ENCODE measurements at places on chromosomes 7 and 10.

- peak; percentile 14 for DNase-seq
These were observed 13.1 kb downstream of the TECPR1 start for GRCh38 chr7:98238976-98239375.

DNA sequence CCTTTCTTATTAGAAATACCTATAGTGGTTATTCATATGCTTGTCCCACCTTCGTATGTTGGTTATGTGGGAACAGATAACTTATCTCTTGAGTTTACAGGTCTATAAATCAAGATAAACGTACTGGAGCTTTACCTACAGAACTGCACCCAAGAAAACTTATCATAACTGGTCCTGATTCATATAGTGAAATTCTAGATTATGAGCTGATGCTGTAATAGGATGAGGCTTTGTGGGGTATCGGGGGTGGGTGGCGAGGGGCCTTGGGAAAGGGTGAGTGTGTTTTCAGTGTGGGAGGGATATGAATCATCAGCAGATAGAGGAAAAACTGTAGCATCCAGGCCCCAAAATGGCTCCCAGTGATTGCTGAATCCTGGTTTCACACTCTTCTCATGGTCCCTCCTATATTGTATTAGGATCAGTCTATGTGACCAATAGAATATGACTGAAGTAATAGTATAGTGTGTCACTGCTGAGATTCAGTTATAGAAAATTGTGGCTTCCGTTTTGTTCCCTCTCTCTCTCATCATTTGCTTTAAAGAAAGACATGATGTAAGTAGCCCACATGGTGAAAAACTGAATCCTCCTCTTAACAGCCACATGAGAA lies 706.8 kb upstream of the LRRTM3 start:
- no peak for DNase-seq

GRCh38 chr7:115825456-115826115 lies 205.0 kb downstream of the TFEC start:
- no peak for DNase-seq

GRCh38 chr10:50874723-50875122 lies 10.7 kb downstream of the A1CF start:
- no peak for DNase-seq

GRCh38 chr7:80733333-80733915 lies 95.0 kb downstream of the CD36 start:
- no peak for DNase-seq

- DNase-seq, result no peak
These were observed 201.9 kb downstream of the INHBA start for GRCh38 chr7:41501006-41501405.

- no peak for DNase-seq
These were observed 42.5 kb upstream of the SLIT1 start for GRCh38 chr10:97228130-97228774.

- DNase-seq, result no peak
These were observed 39.9 kb downstream of the DKK1 start for GRCh38 chr10:52353960-52354394.

GRCh38 chr7:152142976-152143595 lies 117.6 kb downstream of the GALNT11 start:
- DNase-seq, result no peak

- no peak for DNase-seq
These were observed 7.0 kb downstream of the TNKS2 start for GRCh38 chr10:91805110-91805838.

GRCh38 chr7:113217314-113217713 lies 99.0 kb upstream of the SMIM30 start:
- DNase-seq, result no peak

GRCh38 chr7:45460379-45460778 lies 113.8 kb upstream of the ADCY1 start:
- no peak for DNase-seq

DNA sequence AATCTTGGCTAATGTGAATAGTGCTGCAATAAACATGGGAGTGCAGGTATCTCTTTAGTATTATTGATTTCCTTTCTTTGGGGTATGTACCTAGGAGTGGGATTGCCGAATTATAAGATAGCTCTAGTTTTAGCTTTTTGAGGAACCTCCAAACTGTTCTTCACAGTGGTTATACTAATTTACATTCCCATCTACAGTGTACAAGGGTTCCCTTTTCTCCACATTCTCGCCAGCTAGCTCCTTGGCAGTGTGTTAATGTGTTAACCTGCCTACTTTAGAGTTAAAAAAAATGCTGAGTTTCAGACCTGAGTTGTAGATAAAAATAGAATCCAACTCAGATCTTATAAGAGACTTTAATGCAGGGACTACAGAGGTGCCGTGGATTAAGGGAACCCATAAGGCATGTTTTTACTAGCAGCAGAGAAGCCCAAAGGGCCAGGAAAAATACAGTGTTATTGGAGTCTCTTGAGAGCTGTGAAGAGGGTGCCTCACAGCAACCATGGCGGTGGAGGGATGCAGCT lies 35.4 kb downstream of the CDK13 start:
- no peak for DNase-seq

DNA sequence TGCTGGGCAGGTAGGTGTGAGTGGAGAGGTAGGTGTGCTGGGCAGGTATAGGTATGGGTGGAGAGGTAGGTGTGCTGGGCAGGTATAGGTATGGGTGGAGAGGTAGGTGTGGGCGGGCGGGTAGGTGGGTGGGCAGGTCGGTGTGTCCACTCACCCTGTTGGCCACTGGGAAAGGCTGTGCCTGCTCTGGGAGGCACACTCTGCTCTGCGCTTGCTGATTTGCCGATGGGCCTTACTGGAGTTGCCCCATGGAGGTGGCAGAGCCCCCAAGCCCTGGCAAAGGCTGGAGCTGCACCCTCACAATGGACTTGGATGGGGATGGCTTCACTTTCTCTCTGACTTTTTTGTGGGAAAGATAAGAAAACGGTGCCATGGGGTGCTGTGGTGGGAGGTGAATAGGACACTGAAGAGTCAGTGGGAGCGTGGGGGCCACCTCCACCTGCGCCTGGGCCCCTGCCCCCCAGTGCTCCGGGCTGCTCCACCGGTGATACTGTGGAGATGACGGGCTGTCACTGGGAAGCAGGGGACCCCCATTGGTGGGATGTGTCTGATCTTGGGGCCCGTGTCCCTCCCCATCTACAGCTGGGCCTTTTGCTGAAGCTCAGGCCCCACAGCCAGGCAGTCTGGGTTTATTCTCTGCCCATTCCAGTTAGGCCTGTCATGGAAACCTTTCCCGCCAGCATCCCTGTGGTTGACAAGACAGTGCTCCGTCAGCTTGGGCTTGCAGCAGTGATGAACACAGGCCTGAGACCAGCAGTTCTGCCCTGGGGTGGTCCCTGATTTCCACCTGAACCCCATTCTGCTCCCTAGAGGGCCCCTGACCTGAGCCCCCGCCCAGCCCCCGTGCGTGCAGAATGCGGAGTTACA lies 75.0 kb downstream of the NKX6-2 start:
- DNase-seq, result no peak

- DNase-seq, result no peak
These were observed 18.2 kb upstream of the PRKAG2 start for GRCh38 chr7:151895008-151895630.

DNA sequence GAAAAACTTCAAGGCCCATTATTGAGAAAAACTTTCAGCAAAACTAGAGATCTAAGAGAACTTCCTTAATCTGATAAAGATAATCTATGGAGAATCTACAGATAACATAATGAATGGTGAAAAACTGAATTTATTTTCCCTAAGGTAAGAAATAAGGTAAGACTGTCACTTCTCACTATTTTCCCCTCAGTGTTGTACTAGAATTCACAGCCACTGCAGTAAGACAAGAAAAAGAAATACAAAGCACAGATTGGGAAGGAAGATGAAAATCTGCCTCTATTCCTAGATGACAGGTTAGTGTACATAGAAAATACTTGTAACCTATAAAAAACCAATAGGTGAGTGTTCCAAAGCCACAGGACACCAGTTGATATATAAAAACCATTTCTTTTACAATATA lies 220.7 kb upstream of the SHH start:
- DNase-seq, result no peak

DNA sequence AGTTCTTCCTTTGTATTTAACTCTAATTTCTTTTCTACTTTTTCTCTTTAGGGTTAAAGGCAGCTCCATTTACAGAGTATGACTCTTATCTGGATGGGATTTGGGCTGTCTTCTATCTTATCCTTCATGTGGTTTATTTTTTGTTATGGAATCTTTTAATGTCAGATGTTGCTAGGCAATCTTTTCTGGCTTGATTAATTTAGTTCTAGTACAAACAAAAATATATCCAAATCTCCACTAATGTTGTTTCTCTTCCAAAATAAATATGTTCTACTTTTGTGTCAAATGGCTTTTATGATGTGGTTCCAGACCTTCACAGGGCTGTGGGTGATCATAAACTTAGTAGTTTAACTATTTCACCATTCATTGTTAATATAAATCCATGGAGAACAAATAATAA lies 246.9 kb downstream of the AHR start:
- no peak for DNase-seq

DNA sequence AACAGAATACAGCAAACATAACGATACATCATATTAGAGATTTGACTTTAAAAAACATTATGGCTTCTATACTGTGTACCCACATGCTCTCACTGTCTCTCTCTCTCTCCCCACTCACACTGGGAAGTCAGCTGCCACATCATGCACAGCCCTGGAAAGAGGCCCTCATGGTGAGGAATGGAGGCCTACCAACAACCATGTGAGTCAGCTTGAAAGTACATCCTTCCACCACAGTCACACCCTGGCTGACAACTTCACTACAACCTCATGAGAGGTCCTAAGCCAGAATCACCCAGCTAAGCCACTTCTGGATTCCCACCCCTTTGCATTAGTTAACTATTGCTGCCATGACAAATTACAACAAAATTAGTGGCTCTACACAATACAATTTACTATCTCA lies 23.3 kb upstream of the GPR22 start:
- DNase-seq, result no peak

GRCh38 chr7:145534301-145534700 lies 582.3 kb upstream of the CNTNAP2 start:
- no peak for DNase-seq

GRCh38 chr10:132135053-132135872 lies 51.5 kb upstream of the DPYSL4 start:
- DNase-seq, result no peak

GRCh38 chr10:82252081-82252480 lies 377.1 kb downstream of the NRG3 start:
- DNase-seq, result no peak

- no peak for DNase-seq
These were observed 128.1 kb upstream of the ANK3 start for GRCh38 chr10:60517805-60518204.

DNA sequence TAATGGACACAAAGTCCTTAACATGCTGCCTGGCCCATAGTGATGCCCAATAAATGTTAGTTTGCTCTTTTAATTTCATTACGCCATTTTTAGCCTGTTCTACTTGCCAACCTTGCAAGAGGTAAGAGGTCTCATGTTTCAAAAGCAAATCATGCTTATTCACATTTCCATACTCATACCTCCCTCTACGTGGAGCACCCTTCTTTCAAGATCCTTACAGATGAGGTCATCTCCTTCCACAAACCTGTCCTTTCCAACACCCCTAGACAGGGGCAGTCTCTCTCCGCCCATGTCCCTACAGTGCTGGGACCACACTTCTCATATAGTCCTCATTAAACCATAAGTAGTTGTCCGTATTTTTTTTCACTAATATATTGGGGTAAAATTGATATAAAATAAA lies 271.3 kb downstream of the FGFR2 start:
- no peak for DNase-seq

DNA sequence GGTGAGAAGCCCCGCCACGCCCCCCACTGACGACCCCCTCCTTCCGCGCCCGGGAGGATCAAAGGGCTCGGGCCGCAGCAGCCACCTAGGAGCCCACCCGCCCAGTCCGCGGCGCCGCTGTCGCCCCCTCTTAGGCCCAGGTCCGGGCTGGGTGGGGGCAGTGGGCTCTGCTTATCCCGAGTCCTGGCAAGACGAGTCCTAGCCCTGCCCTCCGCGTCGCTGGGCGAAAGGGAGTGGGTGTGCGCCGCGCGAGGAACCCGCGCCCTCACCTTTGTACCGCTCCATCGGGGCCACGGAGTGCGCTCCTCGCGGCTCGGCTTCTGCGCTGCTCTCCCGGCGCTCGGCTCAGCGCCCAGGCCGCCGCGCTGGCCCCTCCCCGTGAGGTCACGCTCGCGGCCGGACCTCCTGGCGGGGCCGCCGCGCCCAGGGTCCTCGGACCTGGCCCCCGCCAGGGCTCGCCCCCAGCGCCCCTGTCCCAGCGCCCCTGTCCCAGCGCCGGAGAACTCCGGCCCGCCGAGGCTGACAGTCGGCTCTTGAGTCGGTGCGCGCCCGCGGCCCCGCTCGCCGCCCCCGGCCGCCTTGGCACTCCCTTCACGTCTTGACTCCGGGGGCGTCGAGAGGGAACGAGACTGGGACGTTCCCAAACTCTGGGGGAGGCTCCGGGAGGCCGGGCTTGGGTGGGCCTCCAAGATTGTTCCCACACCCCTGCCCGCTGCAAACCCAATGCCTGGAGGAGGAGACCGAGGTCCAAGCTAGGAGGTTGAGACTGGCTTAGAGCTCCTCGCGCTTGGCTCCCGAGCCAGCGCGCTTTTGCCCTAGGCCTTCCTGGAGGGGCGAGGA lies at the start of gene AFAP1L2:
TSS of gene AFAP1L2 (minus strand) at position 332 of the 840 bp plus-strand sequence. CDS start at position 285, 47 bp downstream.
- peak; percentile 50 for DNase-seq

- no peak for DNase-seq
These were observed 260.7 kb downstream of the EXOC4 start for GRCh38 chr7:133513608-133514007.

- DNase-seq, result no peak
These were observed 194.2 kb upstream of the NPSR1 start for GRCh38 chr7:34463830-34464229.

- DNase-seq, result no peak
These were observed 19.6 kb upstream of the FAM25A start for GRCh38 chr10:87000491-87000890.

- DNase-seq, result no peak
These were observed 27.0 kb downstream of the DCLRE1C start for GRCh38 chr10:14926722-14927416.

- no peak for DNase-seq
These were observed 88.5 kb upstream of the DIP2C start for GRCh38 chr10:777913-778479.

DNA sequence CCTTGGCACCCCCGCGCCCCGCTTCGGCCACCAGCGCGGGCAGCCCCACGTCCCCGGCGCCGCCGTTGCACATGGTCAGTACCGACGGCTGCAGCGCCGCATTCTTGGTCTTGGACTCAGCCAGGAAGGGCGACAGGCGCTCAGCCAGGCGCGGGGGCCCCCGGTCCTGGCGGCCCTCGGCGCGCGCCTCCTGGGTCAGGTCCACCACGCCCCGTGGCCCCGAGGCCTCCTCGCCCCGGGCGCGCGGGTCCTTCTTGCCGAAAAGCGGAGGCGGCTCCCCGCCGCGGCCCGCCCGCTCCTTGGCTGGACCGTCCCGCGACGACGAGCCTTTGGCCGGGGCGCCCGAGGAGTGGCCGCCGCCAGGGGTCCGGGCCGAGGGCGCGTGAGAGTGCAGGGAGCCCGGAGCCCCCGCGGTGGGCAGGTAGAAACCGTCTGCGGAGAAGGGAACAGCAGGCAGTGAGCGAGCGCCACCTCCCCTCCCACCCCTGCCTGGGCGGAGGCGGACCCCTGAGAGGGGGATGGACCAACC lies 34.7 kb downstream of the TNRC18 start:
- no peak for DNase-seq

- no peak for DNase-seq
These were observed 36.8 kb downstream of the MYOF start for GRCh38 chr10:93445097-93445960.

GRCh38 chr10:69567920-69568319 lies 5.3 kb downstream of the NEUROG3 start:
- DNase-seq, result no peak

GRCh38 chr7:2519119-2519930 lies at the start of gene LFNG:
Gene LFNG, plus strand, starts transcription at chr7:2519774. Its CDS starts 88 bp downstream, at chr7:2519862.
- peak; percentile 97 for DNase-seq
